T-cell (primary cell): ENCODE measurements at places on chromosomes 7 and 10. TPM values are rescaled to one million over a fixed set of nuclear protein-coding genes. Genes with fewer than 3 reads are reported as not detected.

Gene CTAGE6
- total RNA-seq, result 1.1 TPM

Gene COBL
- 0.26 TPM for total RNA-seq

Gene NOM1
- 31.8 TPM for total RNA-seq

Gene PNLIPRP1
- 2.0 TPM for total RNA-seq

Gene AKR1C1
- 1.1 TPM for total RNA-seq

Gene MYO1G
- 183 TPM for total RNA-seq

Gene EPC1
- total RNA-seq, result 101 TPM

Gene PDIA4
- 75.3 TPM for total RNA-seq

Gene ZFAND2A
- total RNA-seq, result 26.6 TPM

Gene ATP6V0A4
- not detected for total RNA-seq

Gene GPER1
- 0.23 TPM for total RNA-seq

Gene RPEL1
- not detected for total RNA-seq

Gene PHYH
- total RNA-seq, result 9.3 TPM

Gene VSIR
- 132 TPM for total RNA-seq

Gene HOXA13
- not detected for total RNA-seq

Gene HOXA10
- total RNA-seq, result not detected

GRCh38 chr7:21690705-21691104 lies 147.9 kb downstream of the DNAH11 start:
- H3K4me1 ChIP-seq, result no peaks in the 10 kb centered on the region
- DNase-seq, result no peak
- H3K36me3 ChIP-seq, result no peaks in the 10 kb centered on the region
- H3K27me3 ChIP-seq, result no peaks in the 10 kb centered on the region
- H3K27ac ChIP-seq, result no peak overlapping the region

GRCh38 chr10:76074659-76075058 lies 643.2 kb downstream of the LRMDA start:
- no peak for DNase-seq
- H3K36me3 ChIP-seq, result no peaks in the 10 kb centered on the region
- H3K27me3 ChIP-seq, result no peaks in the 10 kb centered on the region
- no peak overlapping the region for H3K4me3 ChIP-seq

GRCh38 chr10:62573929-62574328 lies 199.8 kb downstream of the ZNF365 start:
- no peaks in the 10 kb centered on the region for H3K36me3 ChIP-seq
- no peak for DNase-seq
- no peak overlapping the region for H3K27ac ChIP-seq

GRCh38 chr7:9201928-9202327 lies 768.5 kb downstream of the NXPH1 start:
- H3K27me3 ChIP-seq, result no peaks in the 10 kb centered on the region
- no peaks in the 10 kb centered on the region for H3K36me3 ChIP-seq
- H3K4me3 ChIP-seq, result no peak overlapping the region
- H3K4me1 ChIP-seq, result no peaks in the 10 kb centered on the region

GRCh38 chr10:107013258-107014006 lies 151.1 kb downstream of the SORCS1 start:
- DNase-seq, result no peak
- no peaks in the 10 kb centered on the region for H3K27me3 ChIP-seq
- no peaks in the 10 kb centered on the region for H3K36me3 ChIP-seq
- H3K27ac ChIP-seq, result no peak overlapping the region

DNA sequence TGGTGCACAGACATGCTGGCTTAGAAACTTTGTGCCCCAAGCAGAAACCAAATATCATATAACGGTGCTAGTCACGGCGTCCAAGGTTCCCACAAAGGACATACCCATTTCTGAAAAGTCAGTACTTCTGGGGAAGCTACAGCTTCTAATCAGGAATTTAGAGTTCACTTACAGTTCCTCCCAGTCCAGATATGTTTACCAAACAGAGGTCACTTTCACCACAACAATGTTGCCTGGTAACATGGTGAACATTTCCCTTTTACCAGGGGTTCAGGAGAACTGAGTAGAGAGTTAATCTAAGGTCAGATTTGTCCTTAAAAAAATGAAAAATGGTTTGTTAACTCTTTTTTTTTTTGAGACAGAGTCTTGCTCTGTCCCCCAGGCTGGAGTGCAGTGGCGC lies 265.9 kb upstream of the MKLN1 start:
- peaks cover 7% of the 10 kb centered on the region for H3K4me1 ChIP-seq
- no peaks in the 10 kb centered on the region for H3K27me3 ChIP-seq
- H3K4me3 ChIP-seq, result no peak overlapping the region
- H3K27ac ChIP-seq, result peak overlapping the region; percentile 52
- DNase-seq, result no peak

DNA sequence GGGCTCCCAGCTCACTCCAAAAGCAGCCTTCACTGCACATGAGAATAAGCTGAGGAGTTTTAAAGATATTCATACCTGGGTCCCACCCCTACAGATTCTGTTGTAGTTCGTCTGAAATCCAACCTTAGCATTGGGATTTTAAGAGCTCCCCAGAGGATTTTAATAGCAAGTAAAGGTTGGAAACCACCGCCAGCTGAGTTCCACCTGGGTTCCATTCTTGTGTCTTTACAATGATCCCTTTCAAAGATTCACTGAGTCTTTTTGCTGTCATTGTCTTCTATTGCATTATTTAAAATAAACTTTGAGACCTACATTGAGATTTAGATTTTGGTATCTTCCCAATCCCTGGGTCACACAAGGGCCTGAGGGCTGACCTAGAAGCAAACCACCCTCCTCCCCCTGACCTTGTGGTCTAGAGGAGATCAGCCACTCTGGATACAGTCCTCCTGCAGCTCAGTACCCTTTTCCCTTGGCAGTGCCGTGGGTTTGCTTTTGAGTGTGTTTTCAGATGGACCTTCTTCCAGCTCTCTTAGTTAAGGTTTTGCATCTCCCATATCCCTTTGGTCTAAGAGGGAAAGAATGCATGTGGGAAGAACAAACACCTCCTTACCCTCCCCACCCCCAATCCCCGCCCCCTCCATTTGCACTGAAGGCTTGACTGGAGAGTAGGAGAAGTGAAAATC lies 22.6 kb upstream of the SIRT1 start:
- no peaks in the 10 kb centered on the region for H3K27me3 ChIP-seq
- no peaks in the 10 kb centered on the region for H3K4me1 ChIP-seq
- H3K36me3 ChIP-seq, result no peaks in the 10 kb centered on the region
- no peak for DNase-seq
- no peak overlapping the region for H3K27ac ChIP-seq

GRCh38 chr10:97102441-97102840 lies 83.3 kb downstream of the SLIT1 start:
- H3K27me3 ChIP-seq, result peaks cover 25% of the 10 kb centered on the region
- no peak overlapping the region for H3K4me3 ChIP-seq
- no peaks in the 10 kb centered on the region for H3K4me1 ChIP-seq
- H3K27ac ChIP-seq, result no peak overlapping the region

- DNase-seq, result no peak
- no peak overlapping the region for H3K4me3 ChIP-seq
- no peaks in the 10 kb centered on the region for H3K27me3 ChIP-seq
- no peaks in the 10 kb centered on the region for H3K4me1 ChIP-seq
- no peaks in the 10 kb centered on the region for H3K36me3 ChIP-seq
- no peak overlapping the region for H3K27ac ChIP-seq
These were observed 539.6 kb downstream of the CNTNAP2 start for GRCh38 chr7:146655928-146656797.

DNA sequence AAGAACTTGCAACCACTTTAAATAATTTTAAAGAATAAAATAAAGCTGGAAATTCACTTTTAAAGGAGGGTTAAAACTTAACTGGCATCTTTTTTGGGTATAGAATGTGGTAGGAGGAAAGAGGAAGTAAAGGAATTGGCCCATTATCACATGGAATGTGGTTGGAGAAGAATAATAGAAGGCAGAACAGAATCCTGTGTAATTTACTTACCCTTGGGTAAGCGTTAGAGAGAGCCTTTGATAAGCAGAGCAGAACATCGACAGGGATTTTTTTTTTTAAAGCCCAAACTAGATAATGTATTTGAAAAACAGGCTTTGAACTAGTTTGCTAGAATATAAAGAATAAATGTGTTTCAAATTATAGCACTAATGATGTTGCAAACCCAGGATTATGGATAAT lies 199.8 kb upstream of the KIAA1217 start:
- DNase-seq, result no peak
- no peaks in the 10 kb centered on the region for H3K4me1 ChIP-seq
- no peaks in the 10 kb centered on the region for H3K36me3 ChIP-seq
- no peak overlapping the region for H3K27ac ChIP-seq
- H3K27me3 ChIP-seq, result no peaks in the 10 kb centered on the region

- peak overlapping the region; percentile 74 for H3K27ac ChIP-seq
- H3K4me3 ChIP-seq, result no peak overlapping the region
- DNase-seq, result no peak
- H3K4me1 ChIP-seq, result peaks cover 23% of the 10 kb centered on the region
- H3K27me3 ChIP-seq, result no peaks in the 10 kb centered on the region
- H3K36me3 ChIP-seq, result no peaks in the 10 kb centered on the region
These were observed 56.2 kb downstream of the EEPD1 start for GRCh38 chr7:36208997-36209813.

DNA sequence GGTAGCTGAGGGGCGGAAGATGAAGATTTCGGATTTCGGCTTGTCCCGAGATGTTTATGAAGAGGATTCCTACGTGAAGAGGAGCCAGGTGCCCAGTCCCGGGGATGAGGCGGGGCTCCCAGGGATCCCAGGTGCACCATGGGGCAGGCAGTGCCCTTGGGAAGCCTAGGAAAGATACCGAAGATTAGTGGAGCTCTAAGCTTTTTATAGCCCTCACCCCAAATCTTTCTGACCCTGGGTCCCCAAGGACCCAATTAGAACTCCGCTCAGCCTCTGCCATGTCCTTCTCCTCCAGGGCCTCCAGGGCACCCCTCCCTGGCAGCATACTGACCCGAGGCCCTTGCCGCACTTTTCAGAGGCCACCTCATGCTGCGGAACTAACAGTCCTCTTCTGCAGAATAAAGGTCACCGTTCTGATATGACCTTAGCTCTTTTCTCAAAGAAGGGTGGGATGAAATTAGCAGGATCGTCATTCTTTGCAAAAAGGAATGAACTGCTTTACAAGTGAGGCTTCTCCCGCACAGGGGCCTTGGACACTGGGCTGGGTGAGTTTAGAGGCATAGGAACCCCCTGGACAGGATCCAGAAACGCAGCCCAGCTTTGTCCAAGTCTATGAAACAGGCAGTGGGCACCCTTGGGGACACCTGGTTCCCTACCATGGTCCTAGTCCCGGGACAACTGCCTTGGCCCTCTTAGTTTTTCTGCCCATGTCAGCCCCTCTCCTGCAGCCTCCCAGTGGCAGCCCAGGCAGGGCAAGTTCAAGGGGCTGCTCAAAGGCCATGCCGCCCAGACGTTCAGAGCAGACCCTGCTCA lies 17.9 kb upstream of the CSGALNACT2 start:
- no peaks in the 10 kb centered on the region for H3K27me3 ChIP-seq
- peak overlapping the region; percentile 52 for H3K27ac ChIP-seq
- DNase-seq, result no peak
- H3K36me3 ChIP-seq, result no peaks in the 10 kb centered on the region
- H3K4me3 ChIP-seq, result no peak overlapping the region
- peaks cover 2% of the 10 kb centered on the region for H3K4me1 ChIP-seq

- no peaks in the 10 kb centered on the region for H3K36me3 ChIP-seq
- no peak for DNase-seq
- peaks cover 22% of the 10 kb centered on the region for H3K4me1 ChIP-seq
These were observed 111.5 kb downstream of the PLXNA4 start for GRCh38 chr7:132464740-132465139.

GRCh38 chr10:70094250-70094649 lies 38.4 kb downstream of the AIFM2 start:
- H3K36me3 ChIP-seq, result peaks cover 30% of the 10 kb centered on the region
- peak overlapping the region; percentile 54 for H3K4me3 ChIP-seq
- H3K27me3 ChIP-seq, result no peaks in the 10 kb centered on the region
- H3K4me1 ChIP-seq, result peaks cover 34% of the 10 kb centered on the region

- H3K36me3 ChIP-seq, result no peaks in the 10 kb centered on the region
- no peak for DNase-seq
- no peaks in the 10 kb centered on the region for H3K4me1 ChIP-seq
- no peak overlapping the region for H3K4me3 ChIP-seq
These were observed 45.2 kb upstream of the SEMA3D start for GRCh38 chr7:85232068-85232467.

DNA sequence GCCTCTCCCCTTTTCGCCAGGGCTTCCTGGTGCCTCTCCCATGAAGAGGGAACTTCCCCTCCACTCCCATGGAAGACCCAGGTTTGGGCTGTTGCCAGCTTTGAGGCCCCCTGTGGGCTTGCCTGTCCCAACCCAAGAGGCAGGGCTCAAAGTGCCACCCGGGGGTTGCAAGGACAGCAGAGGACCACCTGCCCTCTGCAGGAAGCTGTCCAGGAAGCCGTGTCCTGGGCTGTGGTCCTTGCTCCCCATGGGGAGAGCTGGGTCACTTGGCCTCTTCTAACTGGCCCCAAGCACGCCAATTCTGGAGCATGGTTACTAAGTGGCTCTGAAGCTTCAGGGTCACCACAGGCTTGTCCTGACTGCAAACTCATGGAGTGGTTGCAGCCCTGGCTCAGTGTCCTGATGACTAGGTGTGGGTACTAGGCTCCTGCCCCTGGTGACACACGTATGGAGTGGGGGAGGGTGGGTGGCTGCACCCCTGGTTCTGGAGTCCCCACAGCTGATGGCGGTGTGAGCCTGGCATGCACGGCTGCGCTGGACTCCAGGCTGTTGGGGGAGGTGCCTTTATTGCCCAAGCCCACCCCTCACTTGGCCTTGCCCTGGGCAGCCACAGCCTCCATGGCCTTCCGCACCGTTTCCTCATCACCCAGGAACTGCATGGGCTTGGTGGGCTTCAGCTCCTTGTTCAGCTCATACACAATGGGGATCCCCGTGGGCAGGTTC lies 3.0 kb downstream of the PGAM2 start:
- H3K27ac ChIP-seq, result no peak overlapping the region
- H3K36me3 ChIP-seq, result peaks cover 45% of the 10 kb centered on the region
- DNase-seq, result no peak
- H3K4me1 ChIP-seq, result no peaks in the 10 kb centered on the region
- H3K4me3 ChIP-seq, result no peak overlapping the region

DNA sequence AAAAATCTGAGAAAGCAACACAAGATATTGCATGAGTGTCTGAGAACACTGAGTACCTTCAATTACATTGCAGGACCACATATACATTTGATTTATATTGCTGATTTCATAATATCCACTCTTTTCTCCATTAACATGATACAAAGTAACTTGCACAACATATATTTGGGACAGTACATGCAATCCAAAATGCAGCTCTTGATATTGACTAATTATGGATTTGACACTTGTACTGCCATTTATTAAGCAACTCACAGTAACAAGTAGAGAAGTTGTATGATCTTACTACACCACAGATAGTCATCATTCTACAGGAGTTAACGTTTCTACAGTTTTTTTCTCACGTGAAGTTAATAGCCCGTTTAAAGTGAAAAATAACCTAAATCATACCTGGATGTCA lies 46.7 kb downstream of the USP6NL start:
- no peaks in the 10 kb centered on the region for H3K4me1 ChIP-seq
- H3K27me3 ChIP-seq, result no peaks in the 10 kb centered on the region

DNA sequence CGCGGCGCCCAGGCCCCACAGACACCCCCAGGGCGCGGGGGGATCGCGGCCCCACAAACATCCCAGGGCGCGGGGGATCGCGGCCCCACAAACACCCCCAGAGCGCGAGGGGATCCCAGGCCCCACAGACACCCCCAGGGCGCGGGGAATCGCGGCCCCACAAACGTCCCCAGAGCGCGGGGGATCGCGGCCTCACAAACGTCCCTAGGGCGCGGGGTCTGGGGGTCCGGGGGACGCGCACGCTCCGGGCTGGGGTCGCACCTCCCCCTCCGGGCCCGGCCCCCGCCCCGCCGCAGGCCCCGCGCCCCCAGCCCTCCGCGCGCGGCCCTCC lies 382 bp downstream of the DIP2C start:
- no peak for DNase-seq
- H3K27ac ChIP-seq, result no peak overlapping the region
- no peak overlapping the region for H3K4me3 ChIP-seq
- H3K36me3 ChIP-seq, result no peaks in the 10 kb centered on the region
- H3K27me3 ChIP-seq, result peaks cover 3% of the 10 kb centered on the region
- peaks cover 4% of the 10 kb centered on the region for H3K4me1 ChIP-seq
